Renal cortex interstitium (tissue), 15 donors: ENCODE measurements at places on chromosomes 16 and 17. TPM values are rescaled to one million over a fixed set of nuclear protein-coding genes. Genes with fewer than 3 reads are reported as not detected.

Gene DHRS7C
- polyA plus RNA-seq, result not detected

Gene CTRB1
- polyA plus RNA-seq, result 0.11 TPM

Gene MYH2
- polyA plus RNA-seq, result not detected

Gene KRT17
- polyA plus RNA-seq, result 1.6 TPM

Gene CUEDC1
- polyA plus RNA-seq, result 47.7 TPM

Gene BICDL2
- 2.0 TPM for polyA plus RNA-seq

Gene CACNA1G
- 8.3 TPM for polyA plus RNA-seq

DNA sequence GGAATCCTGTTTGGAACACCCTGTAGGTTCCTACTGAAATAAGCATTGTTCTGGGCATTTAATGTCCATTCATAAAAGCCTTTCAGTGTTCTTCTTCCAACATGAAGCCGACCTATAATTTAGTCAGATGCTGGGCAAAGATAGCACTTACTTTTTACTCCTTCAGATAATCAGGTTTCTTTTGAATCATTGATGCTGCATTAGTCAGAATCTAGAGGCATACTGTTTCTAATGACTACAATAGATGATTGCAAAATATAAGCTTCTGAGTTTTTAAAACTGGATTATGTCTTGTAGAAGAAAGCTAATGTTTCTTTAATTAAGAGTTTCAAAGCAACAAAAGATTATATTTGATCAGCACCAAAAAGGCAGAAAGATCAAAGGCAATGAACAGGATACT is 16.0 kb downstream of the MMD start:
- DNase-seq, result no peak

- DNase-seq, result no peak
These were observed at the start of gene GSG1L for GRCh38 chr16:28063591-28064061. TSS of gene GSG1L (minus strand) at chr16:28063714. CDS start at chr16:28063424, 290 bp downstream.

DNA sequence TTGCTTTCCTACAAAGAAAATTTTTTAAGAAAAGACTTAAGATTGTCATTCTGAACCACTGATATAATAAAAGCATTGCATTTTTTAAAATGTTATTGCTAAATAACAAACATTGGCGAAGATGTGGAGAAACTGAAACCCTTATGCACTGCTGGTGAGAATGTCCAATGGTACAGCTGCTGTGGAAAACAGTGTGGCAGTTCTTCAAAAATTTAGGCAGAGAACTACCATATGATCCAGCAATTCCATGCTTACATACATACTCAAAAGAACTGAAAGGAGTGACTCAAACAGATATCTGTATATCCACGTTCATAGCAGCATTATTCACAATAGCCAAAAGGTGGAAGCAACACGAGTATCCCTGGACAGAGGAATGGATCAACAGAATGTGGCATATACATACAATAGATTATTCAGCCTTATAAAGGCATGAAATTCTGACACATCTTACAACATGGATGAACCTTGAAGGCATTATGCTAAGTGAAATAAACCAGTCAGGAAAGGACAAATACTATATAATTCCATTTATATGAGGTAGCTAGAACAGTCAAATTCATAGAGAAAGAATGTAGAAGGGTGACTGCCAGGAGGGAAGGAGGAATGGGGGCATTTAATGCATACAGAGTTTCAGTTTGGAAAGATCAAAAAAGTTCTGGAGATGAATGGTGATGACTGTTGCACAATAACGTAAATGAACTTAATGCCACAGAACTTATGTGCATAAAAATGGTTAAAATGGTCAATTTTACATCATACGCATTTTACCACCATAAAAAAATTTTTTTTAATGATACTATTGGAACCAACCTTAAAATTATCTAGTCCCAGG is 92.1 kb downstream of the CACNG1 start:
- no peak for DNase-seq

DNA sequence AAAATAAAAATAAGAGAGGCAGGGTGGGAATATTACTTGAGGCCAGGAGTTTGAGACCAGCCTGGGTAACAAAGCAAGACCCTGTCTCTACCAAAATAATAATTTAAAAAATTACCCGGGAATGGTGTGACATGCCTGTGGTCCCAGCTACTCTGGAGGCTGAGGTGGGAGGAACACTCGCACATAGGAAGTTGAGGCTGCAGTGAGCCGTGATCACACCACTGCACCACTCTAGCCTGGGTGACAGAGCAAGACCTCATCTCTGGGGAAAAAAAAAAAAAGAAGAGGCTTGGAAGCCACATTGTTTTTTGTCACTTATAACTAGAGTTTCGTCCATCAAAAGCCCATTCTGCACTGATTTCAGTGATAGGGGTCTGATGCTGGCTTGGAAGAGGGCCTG is 3.3 kb upstream of the TMEM235 start:
- no peak for DNase-seq

GRCh38 chr17:27306276-27306835 is 12.4 kb downstream of the WSB1 start:
- no peak for DNase-seq

GRCh38 chr17:3818786-3819185 is 17.8 kb upstream of the ITGAE start:
- no peak for DNase-seq

DNA sequence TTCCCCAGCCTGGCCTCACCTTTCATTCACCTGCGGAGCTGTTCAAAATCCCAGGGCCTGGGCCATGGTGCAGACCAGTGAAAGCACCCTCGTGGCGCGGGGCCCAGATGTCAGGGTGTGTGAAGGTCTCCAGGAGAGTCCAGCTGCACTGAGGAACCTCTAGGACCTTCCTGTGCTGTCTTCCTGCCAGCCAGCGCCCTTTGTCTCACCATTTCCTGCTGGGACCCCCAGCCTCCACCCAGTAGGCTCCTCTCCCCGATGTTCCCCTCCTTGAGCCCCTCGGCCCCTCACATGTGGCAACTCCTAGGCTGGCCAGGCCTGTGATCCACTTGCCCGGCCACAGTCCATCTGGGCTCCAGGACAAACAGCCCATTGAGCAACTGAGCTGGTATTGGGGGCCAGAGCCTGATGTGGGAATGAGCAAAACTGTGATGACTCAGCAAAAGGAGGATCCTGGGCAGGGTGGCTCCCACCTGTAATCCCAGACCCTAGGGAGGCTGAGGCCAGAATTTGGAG is 677 bp downstream of the SULT1A2 start:
- DNase-seq, result no peak

- DNase-seq, result no peak
These were observed 2.1 kb downstream of the SECTM1 start for GRCh38 chr17:82331345-82331939.

- DNase-seq, result no peak
These were observed 447.7 kb upstream of the MAF start for GRCh38 chr16:80048250-80048649.

GRCh38 chr16:89482150-89482816 is 8.1 kb downstream of the ANKRD11 start:
- DNase-seq, result no peak

DNA sequence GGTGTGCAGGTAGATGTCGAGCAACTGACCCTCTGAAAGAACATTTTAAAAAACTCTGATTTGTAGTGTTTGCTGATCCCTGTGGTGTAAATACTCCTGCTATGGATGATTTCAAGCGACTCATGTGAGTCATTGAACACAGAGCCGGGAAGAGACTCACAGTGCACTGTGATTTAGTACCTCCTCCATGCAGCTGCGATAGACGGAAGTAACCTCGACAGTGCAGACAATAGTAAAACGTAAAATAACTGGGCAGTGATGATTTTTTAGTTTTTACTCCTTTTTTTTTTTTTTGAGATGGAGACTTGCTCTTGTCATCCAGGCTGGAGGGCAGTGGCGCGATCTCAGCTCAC is 8.7 kb downstream of the TBX21 start:
- no peak for DNase-seq

- no peak for DNase-seq
These were observed 146.8 kb downstream of the ZFHX3 start for GRCh38 chr16:72901000-72901627.

DNA sequence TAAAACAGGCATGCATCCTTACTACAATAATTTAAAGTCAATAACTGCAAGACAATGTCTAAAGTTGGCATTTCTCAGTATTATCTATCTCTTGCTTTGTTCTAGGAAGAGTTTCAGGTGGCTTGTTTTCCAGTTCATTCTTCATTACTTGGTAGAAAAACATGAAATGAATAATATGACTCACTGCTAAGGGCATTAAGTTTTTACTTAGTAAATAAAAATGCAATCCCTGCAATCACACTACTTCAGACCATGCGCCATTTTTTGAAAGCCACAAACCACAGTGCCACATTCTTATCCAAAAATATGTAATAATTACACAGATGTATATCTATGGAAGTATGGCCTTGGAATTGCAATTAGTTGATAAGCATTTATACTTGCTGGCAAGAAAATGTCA is 55.4 kb downstream of the CREBBP start:
- no peak for DNase-seq

GRCh38 chr17:70295731-70296130 is 126.4 kb downstream of the KCNJ2 start:
- DNase-seq, result no peak

- no peak for DNase-seq
These were observed 85.8 kb downstream of the GNAO1 start for GRCh38 chr16:56277075-56277474.

DNA sequence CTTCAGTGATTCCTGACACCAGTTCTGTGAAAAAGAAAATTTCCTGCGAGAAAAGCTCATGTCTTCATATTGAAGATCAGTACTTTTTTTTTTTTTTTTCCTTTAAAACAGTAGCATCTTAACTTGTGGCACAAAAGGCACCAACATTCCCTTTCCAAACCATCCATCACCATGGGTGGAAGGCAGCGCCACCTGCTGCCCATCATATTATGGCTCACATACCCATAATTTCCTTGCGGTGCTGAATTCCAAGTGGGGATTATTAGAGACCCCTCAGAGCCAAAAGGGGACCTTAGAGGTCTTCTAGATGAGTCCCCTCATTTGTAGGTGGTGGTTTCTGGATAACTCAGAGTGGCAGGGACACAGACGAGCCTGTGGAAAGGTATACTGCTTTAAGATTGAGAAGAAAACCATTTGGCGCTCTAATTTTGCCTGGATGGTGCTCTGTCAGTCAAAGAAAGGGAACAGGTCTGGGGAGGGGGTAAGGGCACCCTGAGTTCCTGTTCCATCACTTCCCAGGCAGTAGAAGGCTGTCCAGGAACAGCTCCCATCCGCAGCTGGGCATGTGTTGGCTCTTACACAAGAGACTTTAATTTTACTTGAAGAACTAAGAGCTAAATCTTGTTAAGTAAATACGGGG is 7.9 kb upstream of the SOST start:
- no peak for DNase-seq

DNA sequence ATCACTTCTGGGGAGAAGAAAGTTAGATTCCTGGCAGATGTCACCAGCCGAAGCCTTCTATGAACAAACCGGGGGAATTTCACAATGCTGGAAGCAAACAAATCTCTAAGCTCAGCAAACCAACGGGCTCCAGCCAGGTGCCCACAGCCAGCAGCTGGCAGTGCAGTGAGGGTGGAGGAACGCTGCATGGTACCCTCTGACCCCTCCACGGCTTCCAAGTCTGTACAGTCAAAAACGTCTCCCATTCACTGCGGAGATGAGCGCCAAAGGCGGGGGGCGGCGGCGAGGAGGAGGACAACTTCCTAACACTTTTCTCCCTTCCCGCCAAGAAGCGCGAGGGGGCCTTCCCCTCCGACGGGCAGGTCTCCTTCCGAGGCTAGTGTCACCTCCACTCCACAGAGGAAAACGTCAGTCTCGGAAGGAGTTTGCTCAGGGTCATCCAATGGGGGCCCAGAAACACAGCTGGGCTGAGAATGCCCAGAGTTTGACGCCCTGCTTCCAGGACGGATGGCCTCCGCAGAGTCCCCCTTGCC is 924 bp downstream of the ZNF598 start:
- DNase-seq, result no peak

- peak; percentile 15 for DNase-seq
These were observed 700 bp downstream of the UBN1 start for GRCh38 chr16:4847774-4848587.

GRCh38 chr16:76207270-76207669 is 69.9 kb upstream of the CNTNAP4 start:
- no peak for DNase-seq

GRCh38 chr16:10616419-10616755 is 36.0 kb upstream of the EMP2 start:
- DNase-seq, result no peak

DNA sequence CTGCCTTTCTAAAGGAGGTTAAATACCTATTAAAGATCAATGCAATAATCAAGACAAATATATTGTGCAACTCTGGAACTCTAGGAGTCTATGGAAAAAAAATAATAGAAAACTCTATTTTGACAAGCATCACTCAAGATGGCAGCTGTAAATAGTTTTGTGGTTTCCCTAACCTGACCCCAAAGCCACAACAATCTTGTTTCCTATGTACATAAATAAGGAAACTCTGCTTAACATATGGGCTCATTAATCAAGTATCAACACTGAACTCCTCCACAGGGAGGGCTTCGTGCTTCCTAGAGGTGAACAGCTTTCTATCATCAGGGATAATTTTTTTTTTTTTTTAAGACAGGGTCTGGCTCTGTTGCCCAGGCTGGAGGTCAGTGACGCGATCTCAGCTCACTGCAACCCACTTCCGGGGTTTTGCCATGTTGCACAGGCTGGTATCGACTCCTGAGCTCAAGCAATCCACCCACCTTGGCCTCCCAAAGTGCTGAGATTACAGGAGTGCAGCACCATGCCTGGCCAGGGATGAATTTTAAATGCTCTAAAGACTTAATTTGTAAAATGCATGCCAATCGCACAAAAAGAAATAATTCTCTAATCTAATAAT is 42.5 kb downstream of the ARHGAP17 start:
- DNase-seq, result no peak

GRCh38 chr17:3924512-3925350 is 8.5 kb upstream of the P2RX1 start:
- no peak for DNase-seq

DNA sequence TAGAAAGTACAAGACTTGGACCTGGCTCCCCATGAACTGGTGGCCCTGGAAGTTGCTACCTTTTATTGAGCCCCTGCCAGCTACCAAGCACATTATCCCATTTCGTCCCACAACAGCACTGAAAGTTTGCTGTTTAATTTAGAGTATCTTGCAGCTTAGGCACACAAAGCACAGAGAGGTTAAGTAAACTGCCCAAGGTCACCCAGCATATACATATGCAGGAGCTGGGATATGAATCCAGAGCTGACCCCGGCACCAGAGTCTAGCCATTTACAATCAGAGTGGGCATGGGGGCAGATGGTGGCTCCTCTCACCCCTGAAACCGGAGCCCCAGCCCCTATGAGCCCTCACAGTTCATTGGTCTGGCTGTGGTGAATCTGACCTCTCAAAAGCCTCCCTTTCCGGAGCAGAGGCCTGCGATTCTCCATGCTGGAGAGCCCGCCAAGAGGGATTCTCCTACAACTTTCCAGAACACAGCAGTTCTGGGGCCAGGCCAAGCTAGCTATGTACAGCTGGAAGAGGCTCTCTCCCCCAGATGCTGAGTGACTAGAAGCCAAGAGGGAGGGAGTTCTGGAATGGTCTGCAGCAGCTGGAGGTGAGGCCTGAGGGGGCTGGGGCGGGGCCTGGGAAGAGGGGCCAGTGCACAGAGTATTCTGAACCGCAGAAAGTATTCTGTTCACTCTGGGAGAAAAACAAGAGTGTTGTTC is 58.3 kb downstream of the SREBF1 start:
- peak; percentile 91 for DNase-seq
